Right ventricle myocardium superior (tissue), 1 donor: ENCODE measurements at places on chromosomes 5 and 9. TPM values are rescaled to one million over a fixed set of nuclear protein-coding genes. Genes with fewer than 3 reads are reported as not detected.

The PROB1 gene
- total RNA-seq, result 50.3 TPM

The CARTPT gene
- not detected for total RNA-seq

The AGXT2 gene
- not detected for total RNA-seq

The MARCOL gene
- not detected for total RNA-seq

The DOK3 gene
- 4.2 TPM for total RNA-seq

The STC2 gene
- 9.6 TPM for total RNA-seq

The SPAAR gene
- total RNA-seq, result 8.3 TPM

The C5orf24 gene
- 21.9 TPM for total RNA-seq

The ERAP2 gene
- 5.3 TPM for total RNA-seq

The LCN1 gene
- not detected for total RNA-seq

The TPPP gene
- total RNA-seq, result 39.7 TPM

The PCDHA8 gene
- not detected for total RNA-seq

The MELK gene
- total RNA-seq, result 0.48 TPM

The ENHO gene
- total RNA-seq, result 0.48 TPM

The LCP2 gene
- total RNA-seq, result 6.7 TPM

The PHF24 gene
- total RNA-seq, result 0.19 TPM

The LIFR gene
- 53.2 TPM for total RNA-seq

The C5orf52 gene
- total RNA-seq, result not detected

The LCN15 gene
- not detected for total RNA-seq

The IFNA21 gene
- total RNA-seq, result not detected

The PCDHB7 gene
- 0.62 TPM for total RNA-seq

The SURF6 gene
- total RNA-seq, result 11.1 TPM

The PCDHB9 gene
- total RNA-seq, result 0.81 TPM

The GDF9 gene
- total RNA-seq, result 0.16 TPM

The PTGDS gene
- total RNA-seq, result 6,152 TPM

The GNAQ gene
- 12.2 TPM for total RNA-seq

The BAAT gene
- 0.08 TPM for total RNA-seq

The TNC gene
- total RNA-seq, result 1.1 TPM

The FOXD4L4 gene
- total RNA-seq, result not detected

The GNG10 gene
- total RNA-seq, result 25.3 TPM

The ZFP2 gene
- 0.54 TPM for total RNA-seq

The WNK2 gene
- total RNA-seq, result 222 TPM

The SLC36A2 gene
- total RNA-seq, result 1.2 TPM

The SPINK6 gene
- not detected for total RNA-seq

The GRM6 gene
- total RNA-seq, result not detected

The BBLN gene
- total RNA-seq, result 31.3 TPM

The NMUR2 gene
- not detected for total RNA-seq
